ENCODE measurements at places on chromosomes 11 and 22. TPM values are rescaled to one million over a fixed set of nuclear protein-coding genes. Genes with fewer than 3 reads are reported as not detected.
A peak's percentile ranks its signal among the peaks of the same experiment; 100 is the strongest.

RASL10A gene
- 0.11 TPM for total RNA-seq

ALG8 gene
- 57.9 TPM for total RNA-seq

SLC17A6 gene
- total RNA-seq, result not detected

HBB gene
- not detected for total RNA-seq

OR51E2 gene
- not detected for total RNA-seq

FKBP2 gene
- total RNA-seq, result 18.8 TPM

PHETA2 gene
- total RNA-seq, result 14.5 TPM

RIMBP3C gene
- not detected for total RNA-seq

- no peak for DNase-seq
Observed at GRCh38 chr11:10414181-10414580, 40.9 kb upstream of the AMPD3 start.

- no peak for DNase-seq
Observed at GRCh38 chr11:120335556-120335907, 681 bp upstream of the ARHGEF12 start.

GRCh38 chr11:124872280-124872679 lies 7.0 kb downstream of the ROBO3 start:
- no peak for DNase-seq

GRCh38 chr11:34049028-34049427 lies 2.5 kb upstream of the CAPRIN1 start:
- no peak for DNase-seq

GRCh38 chr11:69642549-69642912 lies 1.6 kb downstream of the CCND1 start:
- DNase-seq, result no peak

GRCh38 chr11:94449437-94449836 lies 44.2 kb downstream of the MRE11 start:
- peak; percentile 15 for DNase-seq

GRCh38 chr11:118059246-118059940 lies 17.5 kb upstream of the TMPRSS4 start:
- no peak for DNase-seq

DNA sequence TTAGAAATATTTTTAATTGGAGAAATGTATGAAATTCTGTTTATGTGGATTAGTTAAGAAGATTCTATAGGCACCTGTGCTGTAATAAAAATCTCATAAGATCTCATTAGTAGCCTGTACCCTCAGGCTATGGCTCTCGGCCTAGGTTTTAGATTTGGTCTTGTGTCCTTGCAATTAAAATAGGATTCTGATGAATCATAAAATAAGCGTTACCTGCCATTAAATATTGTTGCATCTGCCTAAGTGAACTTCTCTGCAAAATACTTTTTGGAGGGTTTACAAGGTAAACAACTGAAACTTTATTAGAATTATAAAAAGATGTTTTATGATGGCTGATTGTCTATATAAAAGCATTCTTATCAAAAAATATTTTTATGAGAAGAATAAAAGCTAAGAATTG lies 804.1 kb upstream of the ANO3 start:
- DNase-seq, result no peak

- no peak for DNase-seq
Observed at GRCh38 chr11:69359735-69360480, 66.0 kb downstream of the MYEOV start.

DNA sequence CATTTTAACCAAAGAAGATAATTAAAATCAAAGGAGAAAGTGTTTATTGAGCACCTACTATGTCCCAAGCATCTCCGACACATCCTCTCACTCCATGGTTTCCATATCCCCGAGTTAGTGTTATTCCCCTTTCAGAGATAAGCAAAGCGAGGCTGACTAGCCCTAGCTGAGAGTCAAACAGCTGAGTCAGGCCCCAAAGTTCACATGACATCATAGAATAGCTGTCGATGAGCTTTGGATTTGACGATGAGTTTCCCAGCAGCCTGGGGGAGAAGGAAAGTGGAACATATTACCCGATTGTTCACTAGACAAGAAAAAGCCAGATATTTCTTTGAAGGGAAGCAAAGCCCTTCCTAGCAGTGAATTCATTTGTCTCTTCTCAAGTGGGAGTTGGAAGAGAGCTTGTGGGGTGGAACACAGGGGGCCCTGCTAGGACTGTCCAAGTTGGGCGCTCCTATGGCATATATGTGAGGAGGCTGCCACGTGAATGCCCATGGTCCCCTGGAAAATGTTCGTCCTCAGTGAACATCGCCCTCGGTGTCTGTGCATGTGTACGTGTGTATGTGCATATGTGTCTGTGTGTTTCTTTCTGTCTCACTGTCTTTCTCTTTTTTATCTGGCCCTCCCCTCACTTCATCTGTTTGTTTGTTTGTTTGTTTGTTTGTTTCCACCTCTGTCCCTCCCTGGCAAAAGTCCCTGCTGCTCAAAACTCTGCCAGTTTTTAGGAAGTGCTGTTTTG lies 493 bp upstream of the CYTH4 start:
- peak; percentile 51 for DNase-seq

- DNase-seq, result peak; percentile 96
Observed at GRCh38 chr22:46007003-46007847, 30.3 kb upstream of the WNT7B start.

DNA sequence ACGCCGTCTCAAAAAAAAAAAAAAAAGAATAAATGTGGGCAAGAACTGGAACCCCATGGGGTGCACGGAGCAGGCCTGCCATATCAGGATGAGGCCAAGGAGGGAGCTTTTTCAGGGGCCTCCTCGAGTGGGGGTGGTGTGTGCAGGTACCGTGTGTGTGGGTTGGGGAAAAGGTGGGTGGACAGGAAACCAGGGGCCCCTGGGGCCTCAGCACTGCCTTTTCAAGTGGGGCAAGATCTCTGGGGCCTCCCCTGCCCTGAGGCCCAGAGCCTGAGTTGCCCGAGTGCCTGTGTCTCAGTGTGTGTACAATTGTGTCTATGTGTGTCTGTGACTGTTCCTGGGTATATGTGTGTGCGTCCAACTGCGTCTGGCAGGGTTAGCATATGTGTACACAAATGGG lies 23.8 kb downstream of the TEF start:
- no peak for DNase-seq

Measured in Daoy (cell line).